ENCODE measurements at places on chromosomes 2 and 18.
A peak's percentile ranks its signal among the peaks of the same experiment; 100 is the strongest.

DNA sequence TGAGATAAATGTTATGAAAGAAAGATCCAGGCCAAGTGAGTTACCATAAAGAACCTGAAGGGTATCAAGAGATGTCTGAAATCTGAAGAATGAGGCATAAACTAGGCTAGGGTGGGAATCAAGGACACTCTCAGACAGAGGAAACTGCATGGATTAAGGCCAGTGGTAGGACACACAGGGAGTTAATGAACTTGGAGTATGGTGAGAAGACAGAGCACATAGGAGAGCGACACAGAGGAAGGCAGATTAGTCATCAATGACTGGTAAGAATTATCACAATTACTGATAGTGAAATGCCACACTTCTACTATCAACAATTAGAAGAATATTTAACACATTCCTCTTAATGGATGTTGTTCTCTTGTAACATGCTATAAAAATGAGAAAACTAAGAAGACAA lies 76.9 kb downstream of the TTC21B start:
- no peak for DNase-seq

- DNase-seq: peak; percentile 43
Measured at GRCh38 chr2:169365029-169365480, 2.7 kb upstream of the LRP2 start.

DNA sequence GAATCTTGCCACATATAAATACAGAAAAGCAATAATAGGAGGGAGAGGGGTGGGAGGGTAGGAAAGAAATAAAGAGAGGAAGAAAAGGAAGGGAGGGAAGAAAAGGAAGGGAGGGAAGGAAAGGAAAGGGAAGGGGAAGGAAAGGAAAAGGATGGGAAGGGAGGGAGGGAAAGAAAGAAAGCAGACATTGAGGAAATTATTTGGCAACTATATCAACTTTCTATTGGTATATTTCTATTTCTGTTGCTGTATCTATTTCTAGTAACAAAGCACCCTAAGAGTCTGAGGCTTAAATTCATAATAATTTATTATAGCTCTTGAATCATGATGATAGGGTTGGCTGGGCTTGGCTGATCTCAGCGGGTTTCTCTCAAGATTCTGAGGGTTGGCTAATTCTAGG lies 648.0 kb downstream of the CCDC85A start:
- no peak for DNase-seq

DNA sequence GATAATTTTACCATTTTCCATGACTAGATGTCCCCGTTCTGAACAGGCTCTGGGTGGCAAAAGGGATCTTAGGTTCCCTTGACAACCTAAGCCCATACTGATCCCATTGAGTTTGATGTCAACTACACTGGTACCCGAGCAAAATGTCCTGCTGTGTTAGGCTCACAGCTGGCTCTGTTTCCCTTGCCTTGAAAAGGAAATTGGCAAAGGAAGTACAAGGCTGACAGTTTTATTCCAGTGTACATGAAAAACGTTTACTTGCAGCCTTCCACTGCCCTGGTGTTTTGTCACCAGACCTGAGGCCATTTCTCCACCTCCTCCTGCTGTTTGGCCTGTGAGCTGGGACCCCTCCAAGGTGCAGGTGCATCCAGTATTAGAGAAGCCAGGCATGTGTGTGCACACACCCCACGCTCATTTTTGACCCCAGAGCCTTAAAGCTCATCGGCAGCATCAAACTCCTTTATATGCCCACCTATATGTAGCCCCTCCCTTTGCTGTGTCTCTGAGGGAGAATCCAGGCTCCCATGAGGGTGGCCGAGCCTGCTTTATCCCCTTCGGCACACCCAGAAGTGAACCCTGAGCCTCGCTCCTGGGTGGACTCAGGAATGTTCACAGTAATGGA lies 171.3 kb downstream of the NDUFA10 start:
- no peak for DNase-seq

DNA sequence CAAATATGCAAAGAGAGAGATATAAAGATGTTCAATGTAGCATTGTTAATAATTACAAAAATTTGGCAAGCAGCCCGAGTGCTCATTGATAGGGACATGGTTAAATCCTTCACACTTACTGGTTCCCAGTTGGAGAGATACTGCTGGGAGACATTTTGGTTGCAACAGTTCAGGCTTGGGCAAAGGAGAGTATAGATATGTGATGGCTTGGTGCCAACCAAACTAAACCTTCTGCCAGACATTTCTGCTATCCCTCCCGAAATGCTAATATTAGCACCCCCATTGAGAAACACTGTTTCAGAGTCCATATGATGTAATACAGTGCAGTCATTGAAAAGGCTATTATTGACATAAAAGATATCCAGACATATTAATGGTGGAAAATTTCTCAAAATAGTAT lies 11.5 kb downstream of the GEN1 start:
- no peak for DNase-seq

DNA sequence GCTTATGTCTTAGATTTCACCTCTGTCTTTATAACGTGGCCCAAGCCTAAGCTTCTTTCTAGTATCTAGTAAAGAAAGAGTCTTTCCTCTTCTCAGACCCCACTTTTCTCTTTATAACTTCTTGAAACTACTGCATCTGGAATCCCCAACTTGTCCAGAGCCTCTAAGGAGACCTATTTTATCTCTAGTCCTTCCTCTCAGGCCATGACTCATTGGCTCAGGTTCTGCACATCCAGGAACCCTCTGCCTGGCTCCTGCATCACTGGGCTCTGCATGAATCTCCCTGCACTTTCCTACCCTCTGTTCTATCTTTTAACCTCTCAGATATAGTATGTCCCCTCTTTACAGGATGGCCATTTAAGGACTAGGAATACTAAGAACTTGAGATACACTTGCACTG lies 124.7 kb downstream of the DNAH6 start:
- no peak for DNase-seq

- DNase-seq: no peak
Measured at GRCh38 chr2:173713904-173714555, 251.1 kb downstream of the SP3 start.

GRCh38 chr2:79770926-79771325 lies 258.1 kb downstream of the CTNNA2 start:
- no peak for DNase-seq

- no peak for DNase-seq
Measured at GRCh38 chr2:31654241-31654640, 73.5 kb upstream of the SRD5A2 start.

GRCh38 chr2:109510136-109511028 lies 103.4 kb downstream of the SEPTIN10 start:
- DNase-seq: peak; percentile 31

Data from T-helper 1 cell (primary cell).